ENCODE measurements at places on chromosomes 1 and 21.

DNA sequence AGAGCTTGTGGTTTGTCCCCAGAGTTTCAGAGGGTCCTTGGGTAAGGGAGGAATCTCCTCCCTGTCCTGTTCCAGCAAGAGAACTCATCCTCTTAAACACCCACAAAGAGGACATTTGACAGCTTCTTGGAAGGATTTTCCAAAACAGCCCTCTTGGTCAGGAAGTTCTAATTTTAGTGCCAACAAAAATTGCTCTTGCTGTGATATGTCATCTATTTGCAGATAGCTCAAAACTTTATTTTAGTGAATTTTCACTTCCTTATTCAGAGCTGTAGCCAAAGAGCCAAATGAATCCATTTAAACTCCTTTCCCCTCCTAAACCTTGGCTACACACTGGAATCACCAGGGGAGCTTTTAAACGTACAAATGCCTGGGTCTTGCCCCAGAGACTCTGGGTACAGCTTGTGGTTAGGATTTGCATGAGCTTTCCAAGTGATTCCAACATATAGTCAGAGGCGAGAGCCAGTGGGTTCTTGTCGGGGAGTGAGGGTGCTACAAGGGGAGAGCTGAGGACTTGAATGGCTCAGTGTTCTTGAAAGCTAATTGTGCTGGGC, 11.8 kb upstream of the RASSF5 start:
- DNase-seq = no peak

GRCh38 chr1:228876187-228876586, 140.9 kb downstream of the RHOU start:
- no peak for DNase-seq

DNA sequence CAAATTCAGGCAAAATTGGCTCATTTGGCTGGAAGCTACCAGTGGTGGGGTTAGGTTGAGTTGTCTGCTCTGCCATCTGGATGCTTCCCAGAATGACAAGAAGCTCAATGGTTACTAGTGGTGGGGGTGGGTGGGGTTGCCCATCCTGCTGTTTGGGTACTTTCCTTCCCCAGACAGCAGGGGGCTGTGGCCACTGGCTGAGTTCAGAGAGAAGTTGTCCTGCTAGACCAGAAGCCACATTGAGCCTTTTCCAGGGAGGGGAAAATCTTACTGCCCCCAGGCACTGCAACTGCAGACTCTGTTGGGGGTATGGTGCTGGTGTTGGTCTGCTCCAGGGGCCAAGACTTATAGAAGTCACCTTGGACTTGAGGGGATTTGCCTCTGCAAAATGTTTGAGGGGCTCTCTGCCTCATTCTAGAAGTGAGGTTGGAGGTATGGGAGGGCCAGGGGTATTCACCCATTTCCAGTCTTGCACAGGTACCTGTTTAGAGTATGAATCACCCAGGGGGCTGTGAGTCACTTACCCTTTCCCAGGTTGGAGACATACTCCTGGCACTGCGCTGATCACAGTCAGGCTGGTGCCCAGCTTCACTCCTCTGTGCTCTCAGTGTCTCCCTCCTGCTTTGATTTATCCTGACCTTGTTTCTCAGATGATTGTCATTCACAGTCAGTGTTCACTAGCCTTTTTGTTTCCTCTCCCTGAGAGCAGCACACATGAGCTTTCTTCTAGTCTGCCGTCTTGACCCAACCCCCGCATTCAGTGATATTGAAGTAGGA, 89.1 kb upstream of the NEGR1 start:
- no peak for DNase-seq

DNA sequence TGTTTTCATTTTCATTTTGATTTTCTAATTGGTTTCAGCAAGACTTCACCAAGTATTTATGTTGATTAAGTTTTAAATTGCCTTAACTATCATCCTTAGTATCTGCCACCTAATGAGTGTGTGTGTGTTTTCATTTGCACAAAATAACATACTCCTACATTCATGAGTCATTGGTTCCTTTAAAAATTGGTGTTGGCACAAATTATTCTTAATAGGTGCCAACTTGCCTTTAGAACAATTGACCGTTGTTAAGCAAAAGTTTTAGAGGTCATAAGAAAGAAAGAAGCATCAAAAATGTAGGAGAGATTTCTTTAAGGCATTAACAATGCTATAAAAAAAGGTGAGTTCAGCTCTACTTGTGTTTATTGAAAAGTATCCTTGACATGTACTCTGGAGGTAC, 77.5 kb downstream of the FNBP1L start:
- no peak for DNase-seq

- DNase-seq = no peak
Observed at GRCh38 chr1:160641323-160642280, 5.2 kb downstream of the SLAMF1 start.

DNA sequence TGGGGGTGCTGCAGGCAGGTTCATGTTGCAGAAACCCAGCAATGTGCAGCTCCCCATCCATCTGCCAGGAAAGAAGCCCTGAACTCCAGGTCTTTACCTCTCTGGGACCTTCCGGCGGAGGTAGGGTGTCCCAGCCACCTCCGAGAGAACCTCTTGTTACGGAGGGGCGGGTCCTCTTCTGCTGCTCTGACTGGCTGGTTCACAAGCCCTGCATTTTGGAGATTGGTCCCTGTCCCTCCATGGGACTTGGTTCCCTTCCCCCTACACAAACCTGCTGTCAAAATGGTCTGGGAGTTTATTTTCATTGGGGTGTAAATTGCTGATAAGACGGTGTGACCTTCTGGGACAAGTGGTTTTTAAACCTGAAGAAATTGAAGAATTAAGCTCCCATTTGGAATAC, 8.0 kb upstream of the CELSR2 start:
- no peak for DNase-seq

DNA sequence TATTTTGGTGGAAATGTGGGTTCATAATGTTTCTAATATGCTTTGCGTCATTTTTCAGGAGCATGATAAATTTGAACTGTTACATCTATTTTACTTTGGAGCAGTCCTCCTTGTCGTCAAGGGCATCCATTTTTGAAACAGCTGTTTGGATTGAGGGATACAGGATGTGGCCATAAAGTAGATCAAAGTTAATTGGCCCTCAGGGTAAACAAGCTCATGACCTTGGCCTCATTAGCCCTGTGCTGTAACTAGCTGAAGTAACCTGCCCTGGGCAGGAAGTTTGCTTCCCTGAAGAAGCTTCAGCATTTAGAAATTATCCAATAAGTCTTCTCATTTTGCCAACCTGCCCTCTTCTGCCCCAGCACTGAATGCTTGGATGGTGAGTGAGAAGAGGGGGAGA, 24.8 kb upstream of the RGL1 start:
- peak; percentile 84 for DNase-seq

- no peak for DNase-seq
Observed at GRCh38 chr1:155379180-155379579, 58.5 kb downstream of the RUSC1 start.

DNA sequence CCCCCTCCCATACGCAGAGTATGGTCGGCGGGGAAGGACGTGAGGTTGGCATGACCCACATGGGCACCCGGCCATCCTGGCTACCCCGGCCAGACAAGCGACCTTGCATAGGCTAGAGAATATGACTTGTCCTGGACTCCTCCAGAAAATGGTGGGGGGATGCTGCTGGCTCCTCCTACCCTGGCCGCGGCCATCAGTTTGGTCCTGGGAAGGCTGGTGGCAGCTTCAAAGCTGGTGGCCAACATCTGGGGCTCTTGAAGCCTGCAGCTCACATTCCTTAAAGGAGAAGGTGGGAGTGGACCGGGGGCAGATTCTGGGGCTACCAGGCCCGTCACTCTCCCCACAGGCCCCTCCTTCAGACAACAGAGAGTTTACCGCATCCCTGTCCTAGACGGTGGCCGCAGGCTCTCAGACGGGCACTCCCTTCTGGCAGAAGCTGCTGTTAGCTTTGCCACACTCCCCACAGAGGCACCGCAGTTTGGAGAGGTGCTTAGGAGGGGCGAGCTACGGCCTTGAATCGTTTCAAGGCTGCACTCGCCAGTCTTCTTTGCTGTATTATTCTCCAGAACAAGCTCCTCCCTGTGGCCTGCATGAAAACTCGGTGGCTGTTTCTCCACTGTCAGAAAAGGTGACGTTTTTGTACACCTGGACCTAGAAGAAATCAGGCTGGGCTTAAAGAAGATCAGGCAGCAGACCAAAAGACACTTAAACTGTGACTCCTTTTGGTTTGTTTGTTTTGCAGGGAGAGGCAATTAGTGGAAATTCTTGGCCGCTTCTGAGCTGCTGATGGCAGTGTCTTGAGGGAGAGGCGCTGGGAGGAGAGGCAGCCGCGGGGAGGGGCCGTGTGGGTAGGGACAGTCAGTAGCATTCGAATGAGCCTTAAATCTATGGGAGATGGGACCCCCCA, 68.0 kb downstream of the RUNX3 start:
- DNase-seq = no peak

All from DMS153 (cell line).